ENCODE measurements at places on chromosomes 4 and X. TPM values are rescaled to one million over a fixed set of nuclear protein-coding genes. Genes with fewer than 3 reads are reported as not detected.

DNA sequence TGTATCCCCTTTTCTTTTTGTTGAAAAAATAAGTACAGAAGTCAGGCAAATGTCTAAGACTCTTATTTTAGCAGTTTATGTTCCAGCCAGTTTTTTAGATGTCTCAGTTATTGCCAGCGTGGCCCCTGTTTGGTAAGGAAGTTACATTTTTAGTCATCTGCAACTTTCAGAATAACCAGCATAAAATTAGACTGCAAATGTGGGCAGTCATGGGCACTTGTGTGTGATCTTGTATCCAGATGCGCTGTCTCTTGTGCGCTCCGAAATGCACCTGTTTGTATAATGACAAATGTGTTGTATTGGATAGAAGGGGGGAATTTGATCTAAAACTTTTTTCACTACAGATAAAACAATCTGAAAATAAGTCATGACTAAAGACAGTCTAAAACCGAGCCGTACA is 44.3 kb upstream of the CLCN4 start:
- DNase-seq: no peak

- no peak for DNase-seq
Measured at GRCh38 chrX:80799584-80799983, 10.1 kb downstream of the BRWD3 start.

DNA sequence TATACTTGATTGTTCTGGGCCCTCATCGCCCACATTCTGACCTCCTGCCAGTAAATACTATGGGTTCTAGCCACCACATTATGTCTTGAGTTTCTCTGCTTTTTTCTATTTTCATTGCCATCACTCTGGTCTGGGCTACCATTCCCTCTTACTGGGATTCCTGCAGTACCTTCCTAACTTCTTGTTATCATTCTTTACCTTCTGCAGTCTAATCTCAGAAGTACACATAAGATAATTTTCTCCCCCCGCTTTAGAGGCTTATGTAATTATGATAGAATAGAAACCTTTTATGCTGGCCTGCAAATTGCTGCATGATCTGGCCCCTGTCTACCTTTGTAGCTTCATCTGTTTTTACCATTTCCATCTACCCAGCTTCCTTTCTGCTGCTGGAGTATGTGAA is 19.2 kb downstream of the STIM2 start:
- no peak for DNase-seq

DNA sequence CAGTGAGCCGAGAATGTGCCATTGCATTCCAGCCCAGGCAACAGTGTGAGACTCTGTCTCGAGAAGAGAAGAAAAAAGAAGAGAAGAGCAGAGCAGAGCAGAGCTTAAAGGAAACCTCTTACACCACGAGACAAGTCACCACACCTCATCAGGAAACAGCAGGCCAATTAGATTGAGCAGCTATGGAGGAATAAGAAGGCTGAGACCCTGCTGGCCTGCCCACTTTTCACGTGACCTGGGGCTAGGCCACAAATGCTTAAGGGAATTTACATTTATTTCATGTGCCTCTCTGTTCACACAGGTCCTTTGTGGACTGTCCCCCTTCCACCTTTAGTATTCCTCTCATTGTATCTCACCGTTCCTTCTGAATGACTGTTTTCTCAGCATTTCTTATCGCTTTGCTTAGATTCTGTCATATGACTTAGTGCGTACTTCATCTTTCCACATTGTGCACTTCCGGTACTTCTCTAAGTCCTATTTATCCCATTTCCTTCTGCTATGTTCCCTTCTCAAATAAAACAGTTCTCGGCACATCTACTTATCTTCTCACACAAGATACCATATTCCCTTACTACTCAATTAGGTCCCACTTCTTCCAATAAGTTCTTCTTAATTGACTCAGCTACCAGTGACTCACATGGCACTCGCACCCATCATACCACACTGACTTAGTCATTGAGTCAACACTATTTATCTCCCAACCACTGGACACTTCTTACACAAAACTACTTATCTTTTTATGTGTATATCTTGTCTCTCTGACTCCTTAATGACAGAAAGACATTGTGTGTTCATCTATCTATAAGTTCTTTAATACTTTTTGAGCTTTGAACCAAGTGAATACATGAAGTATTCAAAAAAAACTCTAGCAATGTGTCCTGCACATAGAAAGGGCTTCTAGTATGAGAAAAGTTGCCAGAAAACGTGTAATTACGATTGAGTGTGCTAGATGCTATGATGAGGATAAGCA is 11.0 kb downstream of the CUL4B start:
- no peak for DNase-seq

- no peak for DNase-seq
Measured at GRCh38 chrX:43953218-43953617, 20.0 kb downstream of the NDP start.

DNA sequence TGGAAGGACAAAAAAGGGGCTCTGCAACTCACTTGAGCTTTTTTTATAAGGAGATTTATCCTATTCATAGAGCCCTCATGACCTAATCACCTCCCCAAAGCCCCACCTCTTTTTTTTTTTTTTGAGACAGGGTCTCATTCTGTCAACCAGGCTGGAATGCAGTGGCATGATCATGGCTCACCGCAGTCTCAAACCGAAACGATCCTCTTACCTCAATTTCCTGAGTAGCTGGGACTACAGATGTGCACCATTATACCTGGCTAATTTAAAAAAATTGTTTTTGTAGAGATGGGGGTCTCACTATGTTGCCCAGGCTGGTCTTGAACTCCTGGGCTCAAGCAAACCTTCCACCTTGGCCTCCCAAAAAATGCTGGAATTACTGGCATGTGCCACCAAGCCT is 61.6 kb upstream of the PDGFRA start:
- DNase-seq: no peak

DNA sequence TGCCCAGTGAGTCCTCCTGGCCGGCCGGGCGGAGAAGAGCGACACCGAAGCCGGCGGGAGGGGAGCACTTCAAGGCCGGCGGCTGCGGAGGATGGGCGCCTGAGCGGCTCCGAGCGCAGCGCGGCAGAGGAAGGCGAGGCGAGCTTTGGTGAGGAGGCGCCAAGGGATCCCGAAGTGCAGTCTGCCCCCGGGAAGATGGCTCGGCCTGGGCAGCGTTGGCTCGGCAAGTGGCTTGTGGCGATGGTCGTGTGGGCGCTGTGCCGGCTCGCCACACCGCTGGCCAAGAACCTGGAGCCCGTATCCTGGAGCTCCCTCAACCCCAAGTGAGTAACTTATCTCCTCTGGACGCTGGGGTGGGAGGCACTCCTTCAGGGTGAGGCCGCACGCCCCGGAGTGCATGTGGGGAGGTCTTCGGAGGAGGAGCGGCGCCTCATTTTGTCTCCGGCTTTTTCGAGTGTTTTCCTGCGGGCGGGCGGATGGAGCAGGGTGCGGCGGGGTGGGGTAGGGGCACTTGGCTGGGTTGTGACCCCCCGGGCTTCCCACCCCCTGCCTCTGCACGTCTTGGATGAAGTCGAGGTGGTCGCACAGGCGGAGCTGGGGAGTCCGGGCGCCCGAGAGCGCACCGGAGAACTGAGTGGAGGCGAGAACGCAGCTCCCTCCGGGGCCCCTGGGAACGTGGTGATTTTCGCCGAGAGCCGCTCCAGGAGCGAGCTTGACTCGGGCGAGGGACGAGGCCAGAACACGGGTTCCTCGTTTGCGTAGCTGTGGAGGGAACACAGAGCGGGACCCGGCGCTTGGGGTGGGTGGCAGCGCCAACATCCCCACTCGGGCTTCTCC is 979 bp downstream of the EFNB1 start:
- no peak for DNase-seq

GRCh38 chr4:101418055-101418454 is 70.7 kb upstream of the PPP3CA start:
- DNase-seq: peak; percentile 47

DNA sequence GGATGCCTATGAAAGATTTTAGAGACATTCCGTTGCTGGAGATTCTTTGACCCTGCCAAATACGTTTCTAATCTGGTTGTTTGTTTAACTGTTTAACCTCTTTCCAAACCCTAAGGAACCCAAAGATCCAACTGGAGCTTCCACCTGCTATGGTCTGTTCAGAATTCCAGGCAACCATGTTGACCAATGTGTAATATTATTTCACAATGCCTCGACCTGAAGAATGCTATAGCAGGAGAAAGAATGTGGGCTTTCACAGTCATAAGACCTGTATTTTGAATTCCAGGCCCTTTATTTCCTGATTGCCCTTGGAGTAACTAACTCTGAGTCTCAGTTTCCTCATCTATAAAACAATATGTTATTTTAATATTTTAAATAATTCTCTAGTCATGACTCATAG is 90.8 kb downstream of the COL25A1 start:
- no peak for DNase-seq

Gene TENT5D
- polyA plus RNA-seq: not detected

Gene HSD17B13
- polyA plus RNA-seq: not detected

Gene DSPP
- polyA plus RNA-seq: not detected

Gene P2RY4
- polyA plus RNA-seq: not detected

Gene ODAPH
- polyA plus RNA-seq: not detected

Gene EDA
- polyA plus RNA-seq: 2.9 TPM

Measured in kidney (tissue), 22 donors.